ENCODE measurements at places on chromosomes 16 and 17.

- no peak for DNase-seq
These were observed 68.8 kb downstream of the CEP112 start for GRCh38 chr17:66123163-66123562.

DNA sequence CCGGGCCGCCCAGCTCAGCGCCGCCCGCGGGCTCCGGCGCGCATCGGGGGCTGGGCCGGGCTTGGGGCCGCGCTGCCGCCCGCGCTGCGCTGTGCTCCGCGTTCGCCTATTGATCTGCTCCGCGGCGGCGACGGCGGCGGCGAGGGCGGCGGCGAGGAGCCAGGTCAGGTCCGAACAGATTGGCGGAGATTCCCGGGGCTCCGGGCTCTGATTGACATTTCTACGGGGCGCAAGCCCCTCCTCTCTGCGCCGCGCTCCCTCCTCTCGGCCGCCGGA is 559 bp downstream of the IRX3 start:
- DNase-seq: peak; percentile 15

GRCh38 chr17:40702271-40702670 is 1.3 kb downstream of the KRT24 start:
- DNase-seq: peak; percentile 90

GRCh38 chr17:51085150-51085805 is 35.4 kb downstream of the SPAG9 start:
- peak; percentile 33 for DNase-seq

DNA sequence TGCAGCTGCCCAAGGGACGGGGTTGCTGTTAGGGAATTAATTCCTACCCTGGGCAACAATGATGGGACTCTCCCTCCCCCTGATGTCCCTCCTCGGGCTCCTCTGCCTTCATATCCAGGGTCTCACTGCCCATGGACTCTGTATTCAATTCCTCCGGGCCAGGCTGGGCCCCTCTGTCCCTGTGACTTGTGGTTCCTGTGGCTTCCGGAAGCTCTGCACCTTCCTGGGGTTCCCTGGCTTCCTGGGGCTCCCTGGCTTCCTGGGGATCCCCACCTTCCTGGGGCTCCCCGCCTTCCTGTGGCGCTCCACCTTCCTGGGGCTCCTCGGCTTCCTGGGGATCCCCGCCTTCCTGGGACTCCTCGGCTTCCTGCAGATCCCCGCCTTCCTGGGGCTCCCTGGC is 35.2 kb downstream of the SRL start:
- DNase-seq: no peak

DNA sequence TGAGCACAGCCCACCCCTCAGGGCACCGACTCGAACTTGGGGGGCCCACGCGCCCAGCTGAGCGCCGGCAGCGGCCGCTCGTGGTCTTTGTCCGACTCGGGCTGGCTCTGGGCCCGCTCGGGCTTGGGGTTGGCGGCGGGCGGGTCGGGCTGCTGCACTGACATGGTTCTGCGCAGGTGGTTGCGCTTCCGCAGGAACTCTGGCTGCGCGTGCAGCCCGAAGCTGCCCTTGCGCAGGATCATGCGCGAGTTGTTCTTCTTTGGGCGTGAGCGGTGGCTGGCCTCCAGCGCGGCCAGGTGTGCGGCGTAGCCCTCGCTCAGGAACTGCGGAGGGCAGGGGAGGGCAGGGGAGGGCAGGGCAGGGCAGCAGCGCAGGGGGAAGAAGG is 11.1 kb downstream of the PIMREG start:
- no peak for DNase-seq

- no peak for DNase-seq
These were observed 149.8 kb downstream of the CDH13 start for GRCh38 chr16:82776470-82777146.

DNA sequence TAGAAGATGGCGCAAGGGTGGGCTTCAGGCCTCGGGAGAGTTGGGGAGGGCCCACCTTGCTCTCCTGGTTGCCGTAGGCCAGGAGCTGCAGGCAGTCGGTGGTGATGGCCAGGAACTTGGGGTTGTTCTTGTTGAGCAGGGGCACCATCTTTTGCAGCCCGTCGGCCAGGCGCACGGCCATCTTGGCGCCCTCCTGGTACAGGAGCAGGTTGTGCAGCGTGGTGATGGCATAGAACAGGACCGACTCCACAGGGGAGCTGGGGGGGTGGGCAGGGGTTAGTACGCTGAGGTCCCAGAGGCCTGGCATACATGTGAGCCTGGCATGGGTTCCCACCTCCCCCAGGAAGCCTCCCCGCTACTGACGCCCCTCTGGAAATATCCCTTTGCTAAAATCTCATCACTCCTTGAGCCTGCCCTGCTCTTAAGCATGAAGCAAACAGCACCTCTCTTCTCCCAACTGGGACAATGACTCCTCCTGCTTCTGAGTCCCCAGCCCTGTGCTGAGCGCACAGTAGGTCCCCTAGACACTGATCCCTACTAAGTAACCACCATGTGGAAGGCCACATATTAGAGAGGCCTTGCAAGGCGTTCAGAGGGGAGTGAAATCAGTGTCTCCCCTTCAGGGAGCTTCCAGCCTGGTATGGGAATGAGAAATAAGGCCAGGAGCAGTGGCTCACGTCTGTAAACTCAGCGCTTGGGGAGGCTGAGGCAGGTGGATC is 19.0 kb downstream of the JUP start:
- no peak for DNase-seq

- DNase-seq: peak; percentile 75
These were observed 26.0 kb downstream of the NECAB2 start for GRCh38 chr16:83994087-83994486.

GRCh38 chr16:14501331-14502255 is 128.5 kb downstream of the PARN start:
- DNase-seq: peak; percentile 73

DNA sequence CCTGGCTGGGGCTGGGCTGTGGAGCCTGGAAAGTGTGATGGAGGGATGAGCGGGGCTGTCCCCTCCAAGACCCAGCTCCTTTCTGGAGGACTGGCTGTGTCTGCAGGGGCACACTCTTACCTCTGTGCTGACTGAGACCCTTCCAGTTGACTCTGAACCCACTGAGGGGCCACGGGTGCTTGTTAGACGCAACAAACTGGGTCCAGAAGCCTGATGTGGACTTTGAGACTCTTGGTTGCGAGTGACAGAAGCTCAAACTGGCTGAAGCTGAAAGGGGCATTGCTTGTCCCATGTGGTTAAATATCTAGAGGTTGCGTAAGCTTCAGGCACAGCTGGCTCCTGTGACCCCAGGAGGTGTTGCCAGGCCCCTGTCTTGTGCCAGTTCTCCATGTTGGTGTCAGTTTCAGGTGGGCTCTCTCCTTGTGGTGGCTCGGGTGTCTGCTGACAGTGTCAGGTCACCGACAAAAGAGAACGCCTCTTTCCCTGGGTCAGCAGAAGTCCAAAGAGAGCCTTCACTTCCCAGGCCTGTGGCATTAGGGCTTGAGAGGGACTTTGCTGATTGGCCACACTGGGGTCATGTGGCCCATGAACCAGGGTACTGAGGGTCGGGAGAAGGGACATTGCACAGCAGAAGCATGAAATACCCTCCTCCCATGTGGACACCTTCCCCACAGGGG is 16.7 kb downstream of the ADCY7 start:
- DNase-seq: no peak

DNA sequence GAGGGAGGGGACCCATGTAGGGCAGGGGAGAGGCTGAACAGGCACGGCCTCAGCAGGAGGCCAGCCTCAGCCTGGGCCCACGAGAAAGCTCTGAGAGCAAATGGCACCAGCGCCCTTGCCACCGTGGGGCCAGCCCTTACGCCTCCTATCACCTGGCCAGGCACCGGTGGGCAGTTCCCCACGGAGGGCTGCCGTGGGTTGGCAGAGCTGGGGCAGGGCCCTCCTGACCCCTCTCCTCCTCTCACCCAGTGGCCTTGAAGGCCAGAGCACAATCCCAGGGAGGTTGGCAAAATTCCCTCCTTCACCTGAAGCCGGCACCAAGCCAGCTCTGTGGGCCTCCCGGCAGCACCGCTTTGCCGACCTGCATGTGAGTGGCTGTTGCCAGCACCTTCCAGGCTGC is 53.1 kb upstream of the ENPP7 start:
- DNase-seq: no peak

GRCh38 chr17:36130346-36130745 is 26.7 kb downstream of the CCL4 start:
- peak; percentile 22 for DNase-seq

DNA sequence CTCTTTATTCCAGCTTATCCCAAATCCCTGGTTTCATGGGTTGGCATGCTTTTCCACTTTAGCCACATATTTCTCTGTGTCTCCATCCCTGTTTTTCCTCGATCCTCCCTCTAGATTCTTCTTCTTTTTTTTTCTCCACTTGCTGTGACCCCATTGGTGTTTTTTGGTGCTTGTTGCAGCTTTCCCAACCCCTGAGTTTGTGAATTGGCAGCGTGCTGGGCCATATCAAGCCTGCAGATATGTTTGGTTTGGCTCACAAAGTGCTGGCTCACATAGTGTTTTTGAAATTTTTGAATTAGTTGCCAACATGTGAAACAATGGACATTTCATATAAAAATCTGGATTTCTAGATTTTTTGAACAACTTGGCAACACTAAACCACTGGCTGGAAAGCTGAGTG is 8.8 kb downstream of the GPR139 start:
- no peak for DNase-seq

DNA sequence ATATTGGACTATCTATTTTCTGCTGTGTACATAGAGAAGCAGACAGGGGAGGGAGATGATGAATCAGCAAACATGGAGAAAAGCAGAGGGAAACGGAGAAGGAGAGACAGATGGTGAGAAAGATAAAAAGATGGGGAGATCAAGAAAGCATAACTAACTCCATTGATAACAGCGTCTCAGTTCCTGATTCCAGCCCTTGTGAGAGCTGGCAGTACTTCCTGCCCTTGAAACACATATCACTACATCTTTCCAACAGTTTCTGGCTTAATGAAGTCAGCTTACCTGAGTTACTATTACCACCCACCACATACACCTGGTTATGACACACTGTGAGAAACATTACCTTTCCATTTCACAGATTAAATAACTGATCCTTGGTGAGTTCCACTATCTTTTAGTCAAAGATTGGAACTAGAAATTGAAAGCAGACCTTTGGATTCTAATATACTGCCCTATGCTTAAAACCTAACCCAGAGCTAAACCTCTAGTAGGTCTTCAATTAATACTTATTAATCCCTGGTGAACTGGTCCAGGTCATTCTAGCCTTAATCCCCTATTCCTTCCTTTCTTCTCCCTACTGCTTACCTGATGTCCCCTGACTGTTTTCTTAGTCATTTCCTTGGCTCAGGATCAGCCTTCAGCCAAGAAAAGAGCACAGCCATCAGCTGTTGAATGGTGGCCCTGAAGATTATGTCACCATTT is 346.6 kb upstream of the CCL2 start:
- no peak for DNase-seq

GRCh38 chr16:53528797-53529196 is 25.8 kb upstream of the AKTIP start:
- DNase-seq: no peak

DNA sequence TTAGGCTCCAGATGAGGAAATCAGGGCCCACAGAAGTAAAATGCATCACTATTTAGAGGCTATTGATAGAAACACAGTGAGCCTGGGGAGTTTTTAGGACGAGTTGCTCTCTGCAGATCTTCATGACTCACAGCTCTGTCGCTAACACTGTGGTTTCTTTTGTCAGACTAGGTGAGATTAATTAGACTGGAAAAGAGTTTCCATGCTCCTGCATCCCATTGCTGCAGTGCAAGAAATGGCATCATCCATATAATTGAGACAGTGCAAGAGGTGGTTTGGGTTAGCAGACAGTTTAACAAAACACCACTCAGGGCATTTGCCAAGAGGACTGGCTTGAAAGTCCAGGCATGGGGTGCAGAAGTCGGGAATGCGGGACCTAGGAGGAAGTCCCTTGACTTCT is 198.8 kb upstream of the CACNG5 start:
- no peak for DNase-seq

DNA sequence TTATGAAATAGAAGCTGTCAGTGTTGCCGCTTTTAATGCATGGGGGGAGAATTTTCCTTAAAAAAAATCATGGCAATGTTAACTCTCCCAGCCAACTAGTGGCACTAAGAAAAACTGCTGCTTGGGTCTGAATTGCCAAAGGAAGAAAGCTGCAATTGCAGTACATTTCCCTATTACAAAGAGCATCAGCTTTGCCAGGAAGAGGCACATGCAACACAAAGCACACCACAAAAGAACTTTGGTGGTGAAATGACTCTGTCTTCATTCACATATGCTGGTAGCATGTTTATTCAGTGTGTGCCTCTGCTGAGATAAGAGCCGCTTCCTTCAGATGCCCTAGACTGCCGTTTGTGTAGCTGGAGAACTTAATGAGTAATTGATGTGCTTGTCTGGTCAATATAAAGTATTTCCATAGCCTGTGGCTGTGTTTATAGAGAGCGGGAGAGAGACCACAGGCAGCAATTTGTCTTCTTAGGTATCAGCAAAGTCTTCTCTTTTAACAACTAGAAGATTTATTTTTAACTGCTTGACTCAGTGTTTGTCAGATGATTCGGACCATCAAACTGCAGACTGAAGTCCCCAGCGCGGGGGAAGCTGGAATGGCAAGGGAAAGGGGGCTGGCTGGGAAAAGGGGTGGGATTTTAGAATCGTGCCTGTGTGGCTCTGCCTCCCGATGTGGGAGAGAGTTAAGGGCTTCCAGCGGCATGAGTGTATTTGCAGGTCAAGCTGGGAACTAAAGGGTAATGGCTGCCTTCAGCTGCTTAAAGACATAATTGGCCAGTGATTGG is 115.1 kb downstream of the MRTFB start:
- peak; percentile 58 for DNase-seq

- DNase-seq: peak; percentile 35
These were observed 173.8 kb upstream of the RPH3AL start for GRCh38 chr17:526425-526824.

- DNase-seq: no peak
These were observed 30.2 kb upstream of the GUCY2D start for GRCh38 chr17:7972131-7972785.

DNA sequence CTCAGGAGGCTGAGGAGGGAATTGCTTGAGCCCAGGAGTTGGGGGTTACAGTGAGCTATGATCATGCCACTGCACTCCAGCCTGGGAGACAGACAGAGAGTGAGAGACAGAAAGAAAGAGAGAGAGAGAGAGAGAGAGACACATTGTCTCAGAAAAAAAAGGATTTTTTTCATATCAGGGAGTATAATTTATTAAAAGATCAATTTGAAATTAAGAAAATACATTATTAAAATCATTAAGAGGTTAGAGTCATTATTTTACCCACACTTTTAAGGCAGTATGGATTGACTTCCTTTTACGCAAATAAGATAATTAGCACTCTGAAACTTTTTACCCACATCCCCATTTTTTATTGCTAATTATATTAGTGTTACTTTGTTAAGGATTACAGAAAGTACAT is 804.3 kb downstream of the CDH11 start:
- no peak for DNase-seq

GRCh38 chr17:42130310-42130936 is 7.8 kb downstream of the HSPB9 start:
- no peak for DNase-seq

DNA sequence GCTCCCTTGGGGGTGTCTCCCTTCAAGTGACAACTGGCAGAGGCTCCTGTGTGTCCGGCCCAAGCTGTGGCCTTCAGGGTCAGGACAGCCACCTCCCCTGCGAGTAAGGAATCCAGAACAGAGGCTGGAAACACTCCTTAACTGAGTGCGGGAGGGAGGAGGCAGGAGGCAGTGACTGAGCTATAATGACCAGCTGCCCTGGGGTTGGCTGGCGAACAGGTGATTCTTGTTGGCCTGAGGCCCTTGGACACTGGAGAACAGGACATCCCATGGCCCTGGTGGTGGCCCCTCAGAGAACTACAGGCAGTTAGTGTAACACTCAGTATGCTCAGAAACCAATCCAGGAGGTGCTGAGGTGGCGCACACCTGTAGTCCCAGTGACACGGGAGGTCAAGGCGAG is 9.4 kb upstream of the SNAI3 start:
- DNase-seq: no peak

- DNase-seq: no peak
These were observed 15.7 kb downstream of the CAVIN1 start for GRCh38 chr17:42407289-42407836.
